ENCODE measurements at places on chromosomes 12 and 14.

DNA sequence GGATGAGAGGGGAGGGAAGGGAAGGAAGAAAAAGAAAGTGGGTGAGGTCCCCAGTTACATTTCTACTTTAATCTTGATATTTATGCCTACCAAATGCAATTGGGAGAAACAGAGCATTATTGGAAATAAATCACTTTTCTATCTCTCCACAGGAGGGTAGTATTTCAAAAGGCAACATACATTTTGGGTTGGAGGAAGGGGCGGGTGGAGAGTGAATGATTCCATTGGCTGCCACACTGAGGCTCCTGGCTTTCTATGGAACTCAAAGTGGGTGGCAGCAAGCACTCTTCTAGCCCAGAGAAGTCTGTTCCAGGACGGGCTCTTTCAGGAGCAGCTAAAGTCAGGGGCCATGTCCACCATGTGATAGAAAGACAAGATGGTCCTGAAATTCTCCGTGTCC, 441.3 kb downstream of the DAD1 start:
- DNase-seq = no peak

- peak; percentile 46 for DNase-seq
Observed at GRCh38 chr14:32818581-32818980, 120.1 kb upstream of the NPAS3 start.

DNA sequence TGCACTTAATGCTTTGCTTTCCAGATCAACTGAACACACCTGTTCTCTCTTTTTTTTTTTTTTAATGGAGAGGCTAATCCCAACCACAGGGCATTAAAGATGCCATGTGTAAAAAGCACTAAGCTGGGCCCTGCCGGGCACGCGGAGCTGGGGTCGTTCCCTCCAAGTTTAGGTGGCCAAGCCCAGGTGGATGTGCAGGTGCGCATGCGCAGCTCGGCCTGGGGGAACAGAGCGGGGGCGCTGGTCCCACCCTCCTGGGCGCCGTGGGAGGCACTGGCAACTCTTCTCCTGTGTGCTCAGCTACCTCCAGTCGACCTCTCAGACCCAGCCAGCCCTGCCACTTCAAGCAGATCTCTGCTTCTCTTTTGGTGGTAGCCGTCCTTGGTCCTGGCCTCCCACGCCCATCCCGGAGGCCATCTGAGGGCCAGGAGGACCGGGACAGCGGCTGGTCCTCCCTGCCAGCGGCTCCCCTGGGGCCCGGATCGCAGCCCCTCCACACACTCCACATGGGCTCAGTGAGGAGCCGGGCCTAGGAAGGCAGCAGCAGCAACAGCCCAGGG, 679.3 kb downstream of the BCL11B start:
- no peak for DNase-seq

DNA sequence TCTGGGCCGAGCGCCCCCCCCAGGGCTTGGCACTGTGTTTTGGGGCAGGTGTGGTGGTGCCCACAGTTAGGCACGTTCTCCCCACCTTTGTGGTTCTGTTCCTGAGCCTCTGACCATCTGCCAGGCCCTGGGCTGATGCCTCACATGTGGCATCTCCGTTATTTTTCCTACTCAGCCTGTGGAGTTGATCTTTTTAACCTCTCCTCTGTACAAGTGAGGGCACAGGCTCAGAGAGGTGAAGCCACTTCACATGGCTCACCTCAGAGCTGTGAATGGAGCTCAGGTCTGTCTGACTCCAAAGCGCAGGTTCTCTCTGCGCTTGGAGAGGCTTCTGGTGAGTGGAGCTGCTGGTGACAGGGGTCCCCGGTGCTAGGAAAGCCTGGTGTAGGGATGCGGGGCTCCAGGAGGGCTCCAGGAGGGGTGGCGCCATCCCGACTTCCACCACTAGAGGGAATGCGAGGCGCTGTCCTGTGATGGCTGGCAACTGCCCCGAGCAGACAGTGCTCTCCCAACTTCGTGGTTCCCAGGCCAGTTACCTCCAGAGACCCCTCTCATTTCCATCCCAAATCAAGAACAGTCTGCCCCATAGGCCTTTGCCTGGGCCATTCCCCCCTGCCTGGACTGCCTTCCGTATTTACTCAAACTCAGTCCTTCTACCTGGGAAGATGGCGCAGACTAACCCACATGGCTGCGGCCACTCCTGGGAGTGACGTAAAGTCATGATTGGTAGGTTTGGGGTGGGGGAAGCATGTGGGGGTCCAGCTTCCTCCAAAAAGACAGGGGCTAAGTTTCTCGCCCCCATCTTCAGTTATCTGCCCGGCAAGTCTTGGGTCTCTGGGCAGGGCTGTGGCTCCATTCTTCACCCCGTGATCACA, 9.9 kb downstream of the BCL7A start:
- DNase-seq = no peak

Data from cerebellum (tissue), 4 donors.